ENCODE measurements at places on chromosomes 1 and 21.

GRCh38 chr1:10178597-10179405 is 31.6 kb upstream of the KIF1B start:
- no peak for DNase-seq

DNA sequence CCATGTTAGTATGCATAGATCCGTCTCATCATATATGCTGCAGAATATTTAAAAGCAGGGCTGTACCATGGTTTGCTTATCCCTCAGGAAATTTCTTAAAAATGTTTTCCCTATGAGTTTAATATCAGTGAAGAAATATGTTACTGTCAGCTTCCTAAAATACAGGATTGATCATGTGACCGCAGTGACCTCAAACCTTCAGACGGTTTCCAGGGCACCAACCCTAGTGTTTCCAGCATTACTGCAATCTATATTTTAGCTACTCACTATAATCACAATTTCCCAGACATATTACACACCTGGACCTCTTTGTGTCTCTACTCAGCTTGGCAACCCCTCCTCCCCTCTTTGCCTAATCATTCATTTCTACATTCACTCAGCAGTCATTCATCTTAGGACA is 7.7 kb upstream of the SDHB start:
- DNase-seq = no peak

GRCh38 chr1:112030157-112030556 is 40.7 kb upstream of the KCND3 start:
- no peak for DNase-seq

- DNase-seq = no peak
Measured at GRCh38 chr1:96309783-96310182, 411.8 kb upstream of the PTBP2 start.

DNA sequence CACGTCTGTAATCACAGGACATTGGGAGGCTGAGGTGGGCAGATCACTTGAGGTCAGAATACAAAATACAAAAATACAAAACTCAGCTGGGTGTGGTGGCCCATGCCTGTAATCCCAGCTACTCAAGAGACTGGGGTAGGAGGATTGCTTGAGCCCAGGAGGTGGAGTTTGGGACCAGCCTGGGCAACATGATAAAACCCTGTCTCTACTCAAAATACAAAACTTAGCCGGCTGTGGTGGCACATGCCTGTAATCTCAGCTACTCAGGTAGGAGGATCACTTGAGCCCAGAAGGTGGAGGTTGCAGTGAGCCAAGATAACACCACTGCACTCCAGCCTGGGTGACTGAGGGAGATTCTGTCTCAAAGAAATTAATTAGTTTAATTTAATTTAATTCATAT is 6.5 kb upstream of the ITLN1 start:
- no peak for DNase-seq
